ENCODE measurements at places on chromosomes 3 and 15.

DNA sequence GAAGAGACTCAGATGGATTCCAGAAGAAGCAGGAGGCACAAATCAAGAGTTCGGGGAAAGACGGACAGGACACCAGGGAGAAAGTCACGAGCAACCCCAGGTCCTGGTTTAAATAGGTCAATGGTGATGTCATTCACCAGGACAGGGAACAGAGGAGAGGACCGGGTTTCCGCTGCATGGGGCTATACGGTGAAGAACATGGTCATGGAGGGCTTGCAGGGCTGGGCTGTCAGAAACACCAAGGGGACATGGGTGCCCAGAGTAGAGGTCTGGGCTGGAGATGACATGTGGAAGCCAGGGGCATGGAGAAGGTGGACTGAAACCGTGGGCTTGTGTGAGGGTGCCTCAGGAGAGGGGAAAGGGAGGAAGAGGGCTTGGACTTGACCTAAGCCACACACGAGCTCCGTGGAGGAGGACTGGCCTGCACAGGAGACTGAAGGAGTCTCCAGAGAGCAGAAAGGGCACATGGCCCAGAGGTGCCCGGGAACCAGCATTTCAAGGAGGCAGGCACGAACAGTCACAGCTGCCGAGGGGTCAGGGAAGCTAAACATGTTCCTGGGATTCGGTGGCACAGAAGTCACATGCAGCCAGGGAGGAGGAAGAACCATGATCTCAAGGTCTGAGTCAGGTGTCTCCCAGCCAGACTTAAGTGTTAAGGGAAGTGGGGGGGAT, 54.2 kb upstream of the RPL32 start:
- H3K27ac ChIP-seq: no peak overlapping the region
- H3K27me3 ChIP-seq: peaks cover 2% of the 10 kb centered on the region
- H3K4me3 ChIP-seq: no peak overlapping the region
- peaks cover 7% of the 10 kb centered on the region for H3K36me3 ChIP-seq
- H3K4me1 ChIP-seq: peaks cover 6% of the 10 kb centered on the region

- no peaks in the 10 kb centered on the region for H3K27me3 ChIP-seq
- peaks cover 16% of the 10 kb centered on the region for H3K4me1 ChIP-seq
Measured at GRCh38 chr15:68561901-68562300, 16.9 kb upstream of the CORO2B start.

GRCh38 chr3:168977716-168978374, 685.7 kb downstream of the MECOM start:
- no peak overlapping the region for H3K4me3 ChIP-seq
- H3K27ac ChIP-seq: no peak overlapping the region
- H3K4me1 ChIP-seq: no peaks in the 10 kb centered on the region
- no peaks in the 10 kb centered on the region for H3K36me3 ChIP-seq
- DNase-seq: no peak

- H3K4me3 ChIP-seq: no peak overlapping the region
- no peak for DNase-seq
- H3K4me1 ChIP-seq: no peaks in the 10 kb centered on the region
- no peaks in the 10 kb centered on the region for H3K27me3 ChIP-seq
- H3K27ac ChIP-seq: no peak overlapping the region
Measured at GRCh38 chr3:181009225-181009624, 19.7 kb upstream of the DNAJC19 start.

GRCh38 chr3:122668930-122669730, 11.5 kb upstream of the PARP14 start:
- no peaks in the 10 kb centered on the region for H3K36me3 ChIP-seq
- H3K27ac ChIP-seq: no peak overlapping the region
- peaks cover 2% of the 10 kb centered on the region for H3K27me3 ChIP-seq
- no peak overlapping the region for H3K4me3 ChIP-seq
- no peak for DNase-seq
- H3K4me1 ChIP-seq: no peaks in the 10 kb centered on the region

- no peaks in the 10 kb centered on the region for H3K4me1 ChIP-seq
- no peaks in the 10 kb centered on the region for H3K27me3 ChIP-seq
- no peaks in the 10 kb centered on the region for H3K36me3 ChIP-seq
- no peak for DNase-seq
- no peak overlapping the region for H3K27ac ChIP-seq
Measured at GRCh38 chr3:100957261-100957986, 35.8 kb downstream of the ABI3BP start.

DNA sequence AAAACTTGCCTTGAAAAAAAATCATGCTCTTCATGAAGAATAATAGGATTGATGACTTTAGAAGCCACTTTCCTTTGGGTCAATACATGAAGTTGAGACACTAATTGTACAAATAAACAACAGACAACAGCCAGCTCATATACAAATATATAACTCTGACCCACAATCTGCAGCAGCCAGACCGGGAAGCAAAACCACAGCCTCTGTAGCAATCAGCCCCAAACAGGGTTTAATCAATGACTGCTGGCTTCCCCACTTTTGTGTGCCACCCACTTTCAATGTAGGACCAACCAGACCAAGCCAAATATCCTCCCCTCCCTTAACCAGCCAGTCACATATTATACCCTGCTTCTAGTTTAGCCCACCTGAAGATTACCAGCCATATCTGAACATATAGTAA, 39.0 kb downstream of the IFT57 start:
- H3K4me1 ChIP-seq: no peaks in the 10 kb centered on the region
- no peak overlapping the region for H3K4me3 ChIP-seq
- no peak overlapping the region for H3K27ac ChIP-seq
- no peaks in the 10 kb centered on the region for H3K27me3 ChIP-seq
- no peaks in the 10 kb centered on the region for H3K36me3 ChIP-seq

DNA sequence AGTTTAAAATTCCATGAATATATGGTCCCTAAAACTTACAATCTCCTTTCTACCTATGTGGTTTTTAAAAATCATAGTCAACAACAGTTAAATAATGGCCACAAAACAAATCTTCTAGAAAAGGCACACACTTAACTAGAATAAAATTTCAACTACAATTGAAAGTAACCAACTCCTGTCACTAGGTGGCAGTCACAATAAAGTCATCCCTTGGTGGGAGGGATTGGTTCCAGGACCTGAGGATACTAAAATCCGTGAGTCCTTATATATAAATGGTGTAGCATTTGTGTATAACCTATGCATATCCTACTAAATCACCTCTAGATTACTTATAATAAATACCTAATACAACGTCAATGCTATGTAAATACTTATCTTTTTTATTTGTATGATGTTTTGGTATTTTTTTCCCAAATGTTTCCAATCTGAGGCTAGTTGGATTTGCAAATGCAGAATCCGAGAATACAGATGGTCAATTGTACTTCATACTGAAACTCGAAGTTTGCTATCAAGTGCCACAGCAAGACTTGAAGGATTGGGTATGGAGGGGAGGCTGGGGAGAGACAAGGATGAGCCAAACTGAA, 172.6 kb downstream of the FMN1 start:
- H3K4me3 ChIP-seq: no peak overlapping the region
- DNase-seq: peak; percentile 23
- H3K27me3 ChIP-seq: no peaks in the 10 kb centered on the region
- no peaks in the 10 kb centered on the region for H3K36me3 ChIP-seq

GRCh38 chr3:40690749-40691451, 166.1 kb downstream of the ZNF621 start:
- no peaks in the 10 kb centered on the region for H3K27me3 ChIP-seq
- no peak for DNase-seq
- no peak overlapping the region for H3K27ac ChIP-seq
- H3K36me3 ChIP-seq: no peaks in the 10 kb centered on the region
- no peak overlapping the region for H3K4me3 ChIP-seq

DNA sequence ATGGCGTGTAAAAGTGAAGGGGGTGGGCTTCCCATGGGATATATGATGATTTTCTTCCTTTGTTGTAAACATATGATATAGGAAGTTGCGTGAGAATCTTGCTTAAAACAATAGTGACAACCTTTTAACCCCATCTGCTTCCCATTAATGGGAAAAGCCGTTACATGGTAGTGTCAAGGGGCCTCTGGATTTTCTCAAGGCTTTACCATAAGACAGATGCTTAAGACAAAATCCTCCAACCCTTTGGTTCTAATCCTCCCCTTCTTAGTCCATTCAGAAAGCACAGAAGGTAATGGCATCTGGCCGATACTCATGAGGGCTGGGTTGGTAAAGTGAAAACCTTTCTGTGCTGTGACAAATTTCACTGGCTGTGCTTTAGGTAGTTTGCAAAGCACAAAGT, 25.0 kb downstream of the DPH3 start:
- no peaks in the 10 kb centered on the region for H3K36me3 ChIP-seq
- no peaks in the 10 kb centered on the region for H3K27me3 ChIP-seq
- no peaks in the 10 kb centered on the region for H3K4me1 ChIP-seq
- no peak for DNase-seq
- no peak overlapping the region for H3K4me3 ChIP-seq
- H3K27ac ChIP-seq: no peak overlapping the region

DNA sequence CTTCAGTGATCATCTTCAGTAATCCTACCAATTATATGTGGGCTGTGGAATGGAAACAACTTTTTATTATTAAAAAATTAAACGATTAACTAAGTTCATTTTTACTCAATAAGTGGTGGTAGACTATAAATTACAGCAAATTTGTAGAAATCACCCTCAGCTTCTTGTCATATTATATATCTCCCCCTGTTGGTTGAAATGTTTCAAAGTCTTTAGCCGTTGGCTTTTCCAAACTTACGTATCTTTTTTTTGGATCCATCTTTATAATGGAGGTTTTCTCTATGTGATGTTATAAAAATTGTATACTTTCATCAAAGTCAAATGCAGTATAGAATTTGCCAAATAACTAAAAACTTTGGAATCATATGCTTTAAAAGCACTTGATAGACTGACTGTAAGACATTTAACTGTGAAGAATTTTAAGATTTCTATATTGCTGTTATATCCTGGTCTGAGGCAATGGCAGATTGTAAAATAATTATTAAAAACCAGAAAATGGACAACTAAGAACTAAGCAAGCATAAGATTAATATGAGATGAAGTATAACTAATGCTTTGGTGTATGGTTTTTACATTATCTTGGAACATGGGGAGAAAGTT, 44.7 kb downstream of the ATP11B start:
- no peaks in the 10 kb centered on the region for H3K4me1 ChIP-seq
- H3K36me3 ChIP-seq: no peaks in the 10 kb centered on the region

DNA sequence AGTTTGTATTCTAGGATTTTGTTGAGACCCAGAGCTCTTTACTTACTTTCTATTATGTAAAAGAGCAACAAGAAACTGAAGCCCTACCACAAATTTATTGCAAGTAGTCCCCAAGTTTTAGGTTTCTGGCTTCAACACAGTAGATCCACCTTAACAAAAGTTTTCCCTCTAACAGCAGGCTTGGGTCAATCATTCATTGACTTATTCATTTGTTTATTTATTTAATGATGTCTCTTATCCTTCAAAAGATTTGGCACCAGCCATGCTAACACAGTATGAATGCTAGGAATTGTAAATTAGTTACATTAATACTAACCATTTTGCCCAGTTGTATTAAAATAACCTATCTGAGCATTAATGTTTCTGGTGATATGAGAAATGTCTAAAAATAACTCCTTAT, 88.6 kb downstream of the IQCH start:
- no peaks in the 10 kb centered on the region for H3K27me3 ChIP-seq
- H3K36me3 ChIP-seq: no peaks in the 10 kb centered on the region
- H3K27ac ChIP-seq: no peak overlapping the region
- H3K4me3 ChIP-seq: no peak overlapping the region
- DNase-seq: no peak

- peaks cover 14% of the 10 kb centered on the region for H3K4me1 ChIP-seq
- H3K27ac ChIP-seq: no peak overlapping the region
- H3K36me3 ChIP-seq: no peaks in the 10 kb centered on the region
- DNase-seq: no peak
Measured at GRCh38 chr15:101448336-101448735, 41.2 kb downstream of the PCSK6 start.

- no peaks in the 10 kb centered on the region for H3K27me3 ChIP-seq
- H3K27ac ChIP-seq: no peak overlapping the region
- H3K4me3 ChIP-seq: no peak overlapping the region
- H3K36me3 ChIP-seq: no peaks in the 10 kb centered on the region
- H3K4me1 ChIP-seq: peaks cover 6% of the 10 kb centered on the region
Measured at GRCh38 chr3:27570421-27571106, 86.4 kb upstream of the SLC4A7 start.

GRCh38 chr15:85672332-85673084, 122.2 kb downstream of the KLHL25 start:
- H3K27me3 ChIP-seq: no peaks in the 10 kb centered on the region
- H3K4me3 ChIP-seq: no peak overlapping the region

DNA sequence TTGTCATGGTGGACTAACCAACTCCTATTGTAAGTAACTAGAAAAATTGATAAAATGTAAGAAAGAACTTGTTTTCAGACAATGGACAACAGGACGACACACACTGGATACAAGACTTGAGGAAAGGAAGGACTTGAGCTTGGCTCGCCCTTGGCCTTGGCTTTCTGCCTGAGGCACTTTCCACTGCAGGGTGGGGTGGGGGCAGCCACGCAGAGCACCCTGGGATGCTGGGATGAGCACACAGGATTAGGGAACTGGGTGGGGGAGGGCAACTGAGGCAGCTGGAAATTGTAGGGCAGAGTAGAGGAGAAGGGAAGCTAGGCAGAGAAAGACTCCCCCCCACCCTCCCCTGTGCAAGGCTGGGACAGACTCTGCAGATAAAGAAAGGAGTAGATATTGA, 25.5 kb upstream of the HHATL start:
- no peaks in the 10 kb centered on the region for H3K27me3 ChIP-seq
- H3K4me3 ChIP-seq: no peak overlapping the region
- H3K27ac ChIP-seq: no peak overlapping the region
- H3K4me1 ChIP-seq: peaks cover 13% of the 10 kb centered on the region
- no peak for DNase-seq

GRCh38 chr3:7209098-7209497, 348.2 kb downstream of the GRM7 start:
- no peaks in the 10 kb centered on the region for H3K4me1 ChIP-seq
- H3K27ac ChIP-seq: no peak overlapping the region
- no peak overlapping the region for H3K4me3 ChIP-seq
- no peaks in the 10 kb centered on the region for H3K27me3 ChIP-seq

DNA sequence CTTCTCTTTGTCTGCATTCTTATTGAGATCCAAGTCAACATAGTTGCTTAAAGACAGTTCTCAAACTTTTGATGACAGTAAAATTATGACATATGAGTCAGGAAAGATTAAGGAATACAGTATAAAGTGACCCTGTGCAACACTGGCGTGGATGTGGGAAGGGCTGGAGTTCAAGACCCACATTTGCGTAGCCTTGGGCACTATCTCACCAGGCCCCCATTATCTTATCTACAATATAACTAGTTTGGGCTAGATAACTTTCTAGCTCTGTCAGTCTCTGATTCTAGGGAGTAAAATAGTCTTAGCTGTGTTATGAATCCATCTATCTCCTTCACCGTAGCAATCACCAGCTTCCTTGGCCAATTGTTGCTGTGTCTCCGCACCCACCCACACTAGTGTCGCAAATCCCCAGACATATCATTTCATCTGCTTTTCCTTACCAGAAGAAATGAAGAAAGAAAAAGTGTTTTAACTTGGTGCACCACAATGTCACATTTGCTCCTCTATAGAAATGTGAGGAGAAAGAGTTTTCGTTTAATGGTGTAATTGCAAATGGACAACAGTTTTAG, 14.9 kb upstream of the TM4SF4 start:
- no peaks in the 10 kb centered on the region for H3K27me3 ChIP-seq
- no peak overlapping the region for H3K27ac ChIP-seq
- no peaks in the 10 kb centered on the region for H3K36me3 ChIP-seq
- DNase-seq: no peak
- no peaks in the 10 kb centered on the region for H3K4me1 ChIP-seq

All from neuronal stem cell (in vitro differentiated cells).